ENCODE measurements at places on chromosomes 6 and 20. TPM values are rescaled to one million over a fixed set of nuclear protein-coding genes. Genes with fewer than 3 reads are reported as not detected.

DNA sequence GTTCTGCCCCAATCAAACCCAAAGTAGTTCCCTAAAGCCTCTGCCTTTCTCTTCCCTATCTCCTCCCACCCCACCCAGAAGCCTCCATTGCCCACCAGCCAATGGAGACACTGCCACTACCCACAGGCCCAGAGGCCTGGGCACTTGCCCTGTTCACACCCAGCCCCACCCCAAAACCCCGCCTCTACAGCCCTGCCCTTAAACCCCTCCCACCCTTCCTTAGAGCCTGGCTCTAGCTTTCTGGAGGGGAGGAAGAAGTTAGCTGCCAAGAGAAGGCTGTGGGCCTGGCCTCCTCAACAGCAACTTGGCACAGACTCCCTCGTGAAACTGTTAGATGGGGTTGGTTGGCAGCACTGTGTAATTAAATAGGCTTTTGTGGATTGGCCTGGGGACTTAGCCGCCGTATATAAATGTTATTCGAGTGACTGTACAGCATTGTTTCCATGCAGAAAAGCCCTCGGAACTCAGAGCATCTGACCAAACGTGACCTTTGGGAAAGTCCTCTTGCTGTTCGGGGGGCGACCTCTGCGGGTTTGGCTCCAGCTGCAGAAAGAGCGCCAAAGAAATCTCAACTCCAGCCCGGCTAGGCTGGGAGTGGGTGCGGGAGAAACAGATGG is 31.4 kb downstream of the COL11A2 start:
- H3K4me1 ChIP-seq = no peaks in the 10 kb centered on the region
- no peaks in the 10 kb centered on the region for H3K36me3 ChIP-seq
- H3K27ac ChIP-seq = no peak overlapping the region
- DNase-seq = peak; percentile 20
- no peaks in the 10 kb centered on the region for H3K27me3 ChIP-seq
- H3K4me3 ChIP-seq = no peak overlapping the region

DNA sequence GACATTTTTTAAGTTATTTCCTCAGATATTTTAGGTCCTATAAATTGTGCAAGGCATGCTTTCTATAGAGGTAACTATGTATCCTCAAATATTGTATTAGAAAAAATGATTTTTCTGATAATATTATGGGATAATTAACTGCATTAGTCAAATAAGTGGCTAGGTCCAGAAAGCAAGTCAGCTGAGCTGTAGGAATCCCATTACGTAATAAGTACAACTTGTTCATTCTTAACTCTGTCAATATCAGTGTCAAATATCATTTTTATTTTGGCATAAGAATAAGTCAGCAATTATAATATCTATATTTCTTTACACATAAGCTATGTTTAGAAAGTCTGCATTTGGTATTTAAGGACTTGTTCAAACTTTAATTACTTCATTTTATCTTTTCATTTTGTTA is 830.9 kb upstream of the GJE1 start:
- H3K4me3 ChIP-seq = no peak overlapping the region
- no peak overlapping the region for H3K27ac ChIP-seq
- no peaks in the 10 kb centered on the region for H3K36me3 ChIP-seq
- DNase-seq = no peak
- H3K4me1 ChIP-seq = no peaks in the 10 kb centered on the region

Gene RFX6
- 0.27 TPM for total RNA-seq

DNA sequence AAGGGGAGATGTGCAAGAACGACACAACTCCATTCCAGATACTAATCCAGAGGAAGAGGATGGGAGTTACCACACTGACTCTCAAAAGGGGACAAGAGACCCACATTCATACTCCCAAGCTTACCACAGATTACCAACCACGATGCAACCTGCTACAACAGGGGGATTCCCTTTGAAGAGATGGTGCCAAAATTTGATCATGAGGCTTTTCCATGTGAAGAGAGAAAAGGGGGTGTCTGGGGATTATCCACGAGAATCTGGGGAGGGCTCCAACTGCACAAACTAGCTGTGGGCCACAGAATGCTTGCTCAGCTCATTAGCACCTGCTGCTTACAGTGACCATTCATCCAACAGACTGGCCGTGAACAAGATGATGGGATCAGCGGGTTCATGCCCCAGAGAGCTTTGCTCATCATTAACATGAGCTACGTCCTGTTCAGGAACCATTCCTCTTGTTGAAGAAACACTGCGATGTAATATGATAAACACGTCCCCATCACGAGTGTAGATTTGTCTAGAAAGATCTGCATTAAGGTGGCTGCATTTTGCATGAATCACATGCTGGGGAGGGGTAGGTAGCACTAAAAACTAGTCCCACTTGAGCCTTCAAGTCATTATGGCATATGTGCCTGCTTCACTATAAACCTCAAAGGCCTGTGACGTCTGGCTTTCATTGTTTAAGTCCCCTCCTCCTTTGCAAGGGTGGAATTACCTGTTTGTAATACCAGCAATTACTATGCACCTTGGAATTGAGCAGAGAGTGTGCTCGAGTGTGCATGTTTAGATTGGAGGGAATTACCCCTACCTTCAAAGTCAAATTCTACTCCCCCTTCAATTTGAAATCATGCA is 4.0 kb downstream of the PLAGL2 start:
- H3K4me3 ChIP-seq = no peak overlapping the region
- H3K4me1 ChIP-seq = peaks cover 63% of the 10 kb centered on the region
- H3K27me3 ChIP-seq = no peaks in the 10 kb centered on the region
- H3K36me3 ChIP-seq = no peaks in the 10 kb centered on the region

GRCh38 chr20:46375771-46376170 is 30.6 kb downstream of the ELMO2 start:
- no peaks in the 10 kb centered on the region for H3K27me3 ChIP-seq
- peaks cover 100% of the 10 kb centered on the region for H3K36me3 ChIP-seq
- no peak for DNase-seq

GRCh38 chr6:155297669-155298068 is 16.6 kb downstream of the TFB1M start:
- no peaks in the 10 kb centered on the region for H3K4me1 ChIP-seq
- H3K36me3 ChIP-seq = peaks cover 24% of the 10 kb centered on the region
- no peaks in the 10 kb centered on the region for H3K27me3 ChIP-seq
- H3K4me3 ChIP-seq = no peak overlapping the region
- no peak overlapping the region for H3K27ac ChIP-seq

- no peak overlapping the region for H3K4me3 ChIP-seq
- no peak for DNase-seq
- no peaks in the 10 kb centered on the region for H3K4me1 ChIP-seq
- H3K36me3 ChIP-seq = no peaks in the 10 kb centered on the region
Observed at GRCh38 chr6:53112871-53113270, 35.8 kb downstream of the GCM1 start.

GRCh38 chr6:17780061-17780460 is 73.3 kb upstream of the NUP153 start:
- DNase-seq = no peak
- H3K27ac ChIP-seq = no peak overlapping the region
- H3K4me1 ChIP-seq = no peaks in the 10 kb centered on the region
- no peaks in the 10 kb centered on the region for H3K27me3 ChIP-seq
- H3K4me3 ChIP-seq = no peak overlapping the region

GRCh38 chr6:52610011-52610410 is 33.2 kb upstream of the TRAM2 start:
- DNase-seq = no peak
- no peak overlapping the region for H3K27ac ChIP-seq
- no peaks in the 10 kb centered on the region for H3K27me3 ChIP-seq

GRCh38 chr6:38270367-38270766 is 369.4 kb downstream of the BTBD9 start:
- H3K4me3 ChIP-seq = no peak overlapping the region
- H3K36me3 ChIP-seq = no peaks in the 10 kb centered on the region
- DNase-seq = no peak
- H3K27me3 ChIP-seq = no peaks in the 10 kb centered on the region
- H3K27ac ChIP-seq = no peak overlapping the region

DNA sequence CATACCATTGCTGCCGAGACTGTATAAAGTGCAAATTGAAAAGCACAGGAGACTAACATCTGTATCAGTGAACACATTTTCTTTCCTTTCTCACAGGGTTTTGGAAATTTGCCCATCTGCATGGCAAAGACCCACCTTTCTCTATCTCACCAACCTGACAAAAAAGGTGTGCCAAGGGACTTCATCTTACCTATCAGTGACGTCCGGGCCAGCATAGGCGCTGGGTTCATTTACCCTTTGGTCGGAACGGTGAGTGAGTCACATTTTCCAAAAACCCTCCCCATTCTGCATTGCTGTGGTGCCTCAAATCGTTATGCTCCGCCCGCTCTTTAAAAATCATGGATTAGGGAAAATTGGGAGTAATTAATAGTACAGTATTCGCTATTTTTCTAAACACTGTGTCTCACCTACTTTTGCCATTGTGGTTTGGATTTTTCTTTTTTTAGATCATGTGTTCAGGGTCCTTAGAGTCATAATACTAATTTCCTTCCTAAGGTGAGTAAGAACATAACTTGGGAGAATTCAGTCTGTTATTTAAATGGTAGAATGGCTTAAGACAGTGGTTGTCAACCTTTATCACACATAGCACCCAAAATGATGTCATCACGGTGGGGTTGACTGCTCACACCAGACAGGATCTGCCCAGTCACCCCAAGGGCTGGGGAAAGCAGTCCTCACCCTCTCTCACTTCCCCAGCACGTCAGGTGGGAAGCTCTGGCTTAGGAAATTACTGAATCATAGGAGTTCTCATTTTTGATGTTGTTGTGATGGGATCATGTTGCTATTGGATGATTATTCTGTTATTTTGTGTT is 171.6 kb downstream of the MTHFD1L start:
- no peaks in the 10 kb centered on the region for H3K36me3 ChIP-seq
- DNase-seq = no peak
- no peak overlapping the region for H3K27ac ChIP-seq
- no peaks in the 10 kb centered on the region for H3K27me3 ChIP-seq

DNA sequence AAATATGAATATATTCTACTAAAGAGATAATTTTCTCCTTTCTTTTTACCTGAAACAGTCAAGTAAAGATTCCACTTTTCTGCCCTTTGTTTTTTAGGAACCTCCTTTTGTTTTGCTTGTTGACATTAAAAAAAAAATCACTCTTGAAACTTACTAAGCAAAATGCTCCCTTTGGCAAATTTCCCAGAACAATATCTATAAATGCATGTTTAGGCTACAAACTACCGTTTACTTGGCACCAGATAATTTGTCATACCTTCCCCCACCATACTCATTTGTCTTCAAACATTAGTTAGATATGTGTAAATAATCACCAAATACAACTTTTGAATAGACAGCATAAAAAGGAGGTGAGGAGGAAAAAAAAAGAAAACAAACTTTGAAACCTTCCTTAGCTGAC is 604.7 kb downstream of the RFPL4B start:
- DNase-seq = no peak
- H3K36me3 ChIP-seq = no peaks in the 10 kb centered on the region
- no peak overlapping the region for H3K4me3 ChIP-seq
- H3K27ac ChIP-seq = no peak overlapping the region

Gene BPIFA1
- not detected for total RNA-seq

Gene EFCAB8
- total RNA-seq = 0.06 TPM

Gene ASIP
- 0.46 TPM for total RNA-seq

Gene DCDC2
- 1.6 TPM for total RNA-seq

- H3K36me3 ChIP-seq = no peaks in the 10 kb centered on the region
- H3K4me3 ChIP-seq = peak overlapping the region; percentile 85
- H3K27ac ChIP-seq = peak overlapping the region; percentile 70
- no peaks in the 10 kb centered on the region for H3K27me3 ChIP-seq
- no peak for DNase-seq
- H3K4me1 ChIP-seq = peaks cover 20% of the 10 kb centered on the region
Observed at GRCh38 chr6:166382500-166382932, 224 bp downstream of the MPC1 start.

Gene SYNE1
- total RNA-seq = 98.8 TPM

Gene HLA-E
- total RNA-seq = 427 TPM

- H3K27me3 ChIP-seq = no peaks in the 10 kb centered on the region
- H3K36me3 ChIP-seq = no peaks in the 10 kb centered on the region
- H3K27ac ChIP-seq = no peak overlapping the region
- DNase-seq = no peak
- H3K4me1 ChIP-seq = no peaks in the 10 kb centered on the region
- no peak overlapping the region for H3K4me3 ChIP-seq
Observed at GRCh38 chr20:15455279-15455678, 1117.9 kb upstream of the FLRT3 start.

GRCh38 chr20:35699957-35700624 is 886 bp downstream of the ROMO1 start:
- no peaks in the 10 kb centered on the region for H3K27me3 ChIP-seq
- peak overlapping the region; percentile 87 for H3K4me3 ChIP-seq
- no peak for DNase-seq
- H3K27ac ChIP-seq = peak overlapping the region; percentile 83
- peaks cover 50% of the 10 kb centered on the region for H3K4me1 ChIP-seq

GRCh38 chr6:22448291-22448711 is 121.1 kb upstream of the HDGFL1 start:
- H3K4me1 ChIP-seq = no peaks in the 10 kb centered on the region
- no peaks in the 10 kb centered on the region for H3K27me3 ChIP-seq
- H3K36me3 ChIP-seq = no peaks in the 10 kb centered on the region
- H3K27ac ChIP-seq = no peak overlapping the region

Gene SYNJ2
- total RNA-seq = 16.0 TPM

Gene FAM217A
- total RNA-seq = not detected

- no peak for DNase-seq
- H3K27me3 ChIP-seq = no peaks in the 10 kb centered on the region
- no peaks in the 10 kb centered on the region for H3K4me1 ChIP-seq
- no peak overlapping the region for H3K4me3 ChIP-seq
Observed at GRCh38 chr20:47980336-47981177, 195.3 kb upstream of the SULF2 start.

Gene FAM184A
- total RNA-seq = 2.2 TPM

Gene WFDC2
- not detected for total RNA-seq

DNA sequence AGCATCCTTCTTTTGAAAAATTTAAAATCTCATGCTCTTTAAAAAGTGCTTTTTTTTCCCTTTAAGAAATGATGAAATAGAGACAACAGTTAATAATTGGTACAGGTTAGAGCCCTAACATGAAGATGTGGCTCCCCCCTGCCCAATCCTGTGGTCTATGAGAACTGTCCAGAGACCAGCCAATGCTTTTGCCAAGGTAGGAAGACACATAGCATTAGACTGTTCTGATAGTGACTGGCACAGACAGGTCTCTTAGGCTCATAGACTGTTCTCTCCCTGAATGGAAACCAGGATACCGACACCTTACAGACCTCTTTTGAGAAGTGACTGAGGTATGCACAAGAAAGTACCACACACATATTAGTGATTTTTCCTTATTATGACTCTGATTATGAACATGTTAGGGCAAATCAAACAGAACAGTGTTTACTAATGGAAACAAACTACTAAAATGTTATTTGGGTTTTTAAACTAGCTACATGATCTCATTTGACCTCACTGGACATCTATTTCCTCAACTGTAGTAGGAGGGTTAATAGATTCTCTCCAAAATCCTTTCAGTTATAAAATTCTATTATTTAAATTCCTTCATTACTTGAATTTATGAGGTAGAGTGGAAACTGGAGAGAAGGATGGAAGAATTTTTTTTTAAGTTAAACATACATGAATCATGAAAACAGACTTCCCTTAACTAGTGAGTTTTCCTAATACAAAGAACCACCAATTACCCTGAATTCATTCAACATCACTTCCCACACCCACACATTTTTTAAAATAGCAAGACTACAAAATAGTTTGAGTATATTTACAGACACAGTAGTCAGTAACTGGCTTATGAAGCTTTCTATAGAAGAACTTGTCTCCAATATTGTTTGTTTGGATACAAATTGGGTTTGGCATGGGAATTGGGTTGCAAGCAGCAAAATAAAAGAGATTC is 120.4 kb downstream of the OGFRL1 start:
- no peak overlapping the region for H3K4me3 ChIP-seq
- no peaks in the 10 kb centered on the region for H3K36me3 ChIP-seq
- peaks cover 8% of the 10 kb centered on the region for H3K4me1 ChIP-seq

GRCh38 chr6:125432963-125433362 is 131.2 kb upstream of the HDDC2 start:
- H3K27ac ChIP-seq = no peak overlapping the region
- no peak for DNase-seq
- no peak overlapping the region for H3K4me3 ChIP-seq
- no peaks in the 10 kb centered on the region for H3K27me3 ChIP-seq
- no peaks in the 10 kb centered on the region for H3K4me1 ChIP-seq

Data from adrenal gland (tissue), 19 donors.